Cerebellum (tissue), 4 donors: ENCODE measurements at places on chromosomes 7 and 10.

DNA sequence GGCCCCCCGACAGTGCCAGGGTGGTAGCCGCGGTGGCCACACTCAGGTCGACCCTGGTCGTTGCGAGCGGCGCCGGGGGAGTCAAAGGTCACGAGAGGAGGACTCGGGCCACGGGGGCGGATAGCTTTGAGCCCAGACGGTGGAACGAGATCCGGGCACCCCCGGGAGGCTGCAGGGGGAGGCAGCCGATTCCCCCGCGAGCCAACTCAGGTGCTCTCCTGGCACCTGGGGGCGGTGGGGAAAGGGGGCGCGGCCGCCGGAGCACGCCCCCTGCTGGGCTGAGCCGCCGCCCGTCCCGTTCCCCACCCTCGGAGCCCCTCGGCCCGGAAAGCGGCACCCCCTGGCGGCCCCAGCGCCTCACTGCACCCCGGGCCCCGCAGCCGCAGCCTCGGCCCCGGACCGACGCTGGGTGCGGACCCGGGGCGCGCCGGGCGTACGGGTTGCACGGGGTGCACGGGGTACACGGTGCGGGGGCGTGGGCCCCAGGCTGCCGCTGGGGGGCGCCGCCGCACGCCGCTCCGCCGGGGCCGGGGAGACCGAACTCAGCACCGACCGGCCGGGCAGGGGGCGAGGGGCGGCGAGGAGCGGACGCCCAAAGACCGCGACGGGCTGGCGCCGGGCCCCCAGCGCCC is 521 bp upstream of the NYAP1 start:
- peak; percentile 74 for DNase-seq

DNA sequence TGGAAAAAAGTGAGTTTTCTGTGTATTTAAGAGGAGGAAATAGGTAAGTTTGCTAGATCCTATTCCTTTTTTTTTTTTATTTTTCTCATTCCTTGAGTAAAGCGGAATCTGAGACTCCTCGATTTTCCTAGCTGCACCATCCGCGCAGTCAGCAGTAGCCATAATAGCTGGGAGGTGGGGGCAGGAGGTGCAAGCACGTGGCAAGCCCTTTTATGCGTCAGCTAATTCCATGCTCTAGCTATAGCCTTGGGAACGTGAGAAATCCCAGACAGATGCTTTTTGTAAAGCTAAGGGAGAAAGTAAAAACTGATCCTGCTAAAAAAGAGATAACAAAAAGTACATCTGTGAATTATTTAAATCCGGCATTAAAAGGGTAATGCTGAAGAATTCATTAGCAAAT is 33.2 kb upstream of the TPK1 start:
- DNase-seq = no peak

DNA sequence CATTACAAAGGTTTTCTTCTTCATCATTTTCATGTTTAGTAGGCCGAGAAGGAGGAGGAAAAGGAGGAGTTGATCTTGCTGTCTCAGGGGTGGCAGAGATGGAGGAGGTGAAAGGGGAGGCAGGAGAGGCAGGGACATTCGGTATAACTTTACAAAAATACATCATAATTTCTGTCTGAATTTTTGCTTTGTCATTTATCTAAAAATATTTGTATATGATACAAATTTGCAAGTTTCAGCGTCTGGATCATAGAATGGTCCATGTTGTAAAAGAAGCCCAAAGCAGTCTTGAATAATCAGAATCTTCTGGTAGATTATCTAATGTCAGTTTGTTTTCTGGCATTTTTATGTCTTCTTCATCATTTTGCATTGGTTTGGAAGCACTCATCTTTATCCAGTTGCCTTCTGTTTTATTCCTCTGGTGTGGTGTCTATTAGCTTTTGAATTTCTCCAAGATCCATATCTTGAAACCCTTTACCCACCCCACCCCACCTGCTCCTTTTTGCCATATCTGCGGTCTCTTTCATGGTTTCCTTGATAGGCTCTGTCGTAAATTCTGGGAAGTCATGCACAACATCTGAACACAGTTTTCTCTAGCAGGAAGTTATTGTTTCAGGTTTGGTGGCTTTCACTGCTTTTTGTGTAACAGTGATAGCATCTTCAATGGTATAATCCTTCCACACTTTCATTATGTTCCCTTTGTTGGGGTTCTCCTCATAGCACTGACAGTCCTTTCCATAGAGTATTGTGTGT is 95.0 kb downstream of the ST7 start:
- DNase-seq = no peak

GRCh38 chr7:23713285-23714149 is 3.5 kb downstream of the STK31 start:
- DNase-seq = no peak

DNA sequence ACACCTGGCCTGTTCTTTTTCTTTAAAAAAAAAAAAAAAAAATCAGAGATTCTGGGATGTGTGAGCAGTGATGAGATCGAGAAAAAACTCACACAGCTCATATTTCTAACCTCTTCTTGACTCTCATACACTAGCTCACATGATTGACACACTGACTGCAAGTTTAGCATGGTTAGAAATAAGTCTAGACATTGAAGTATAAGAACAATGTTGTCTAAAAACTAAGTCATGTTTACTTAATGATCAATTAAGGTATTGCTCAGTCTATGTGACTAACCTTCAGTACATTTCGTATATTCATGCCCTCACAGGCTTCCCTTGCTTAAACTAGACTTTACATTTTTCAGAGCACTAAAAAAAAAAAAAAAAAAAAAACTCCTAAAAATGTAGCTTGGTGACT is 775.1 kb downstream of the GATA3 start:
- no peak for DNase-seq

DNA sequence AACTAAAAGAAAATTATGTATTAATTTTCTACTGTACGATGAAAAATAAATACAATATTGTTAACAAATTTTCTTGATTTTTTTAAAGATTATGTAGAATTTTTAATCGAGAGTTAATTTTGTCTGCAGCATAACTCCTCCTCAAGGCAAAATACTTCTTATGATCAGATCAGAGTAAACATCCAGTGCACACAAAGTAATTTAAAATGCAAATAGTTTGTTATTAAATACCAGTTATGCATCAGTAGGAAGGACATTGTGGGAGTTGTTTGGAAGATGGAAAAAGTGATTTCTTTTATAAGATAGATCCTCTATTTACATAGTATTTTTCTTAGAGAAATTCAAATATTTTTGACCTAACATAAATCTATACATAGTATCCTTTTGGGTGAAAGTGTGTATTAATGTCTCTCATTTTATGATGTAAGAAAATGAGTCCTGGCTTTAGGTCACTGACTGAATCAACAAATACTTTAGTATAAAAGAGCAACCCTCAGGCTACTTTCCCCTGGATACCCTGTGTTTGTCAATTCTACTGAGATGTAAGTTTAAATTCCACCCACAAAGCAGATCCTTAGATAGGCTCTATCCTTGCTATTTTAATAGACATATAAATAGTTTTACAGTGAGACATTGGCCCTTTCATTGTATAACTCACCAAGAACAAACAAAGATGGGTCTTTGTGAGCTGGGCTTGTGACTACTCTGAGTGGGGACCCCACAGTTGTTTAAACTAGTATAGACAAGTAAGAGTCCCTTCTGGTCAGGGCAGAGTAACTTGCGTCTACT is 1133.7 kb downstream of the GATA3 start:
- no peak for DNase-seq

DNA sequence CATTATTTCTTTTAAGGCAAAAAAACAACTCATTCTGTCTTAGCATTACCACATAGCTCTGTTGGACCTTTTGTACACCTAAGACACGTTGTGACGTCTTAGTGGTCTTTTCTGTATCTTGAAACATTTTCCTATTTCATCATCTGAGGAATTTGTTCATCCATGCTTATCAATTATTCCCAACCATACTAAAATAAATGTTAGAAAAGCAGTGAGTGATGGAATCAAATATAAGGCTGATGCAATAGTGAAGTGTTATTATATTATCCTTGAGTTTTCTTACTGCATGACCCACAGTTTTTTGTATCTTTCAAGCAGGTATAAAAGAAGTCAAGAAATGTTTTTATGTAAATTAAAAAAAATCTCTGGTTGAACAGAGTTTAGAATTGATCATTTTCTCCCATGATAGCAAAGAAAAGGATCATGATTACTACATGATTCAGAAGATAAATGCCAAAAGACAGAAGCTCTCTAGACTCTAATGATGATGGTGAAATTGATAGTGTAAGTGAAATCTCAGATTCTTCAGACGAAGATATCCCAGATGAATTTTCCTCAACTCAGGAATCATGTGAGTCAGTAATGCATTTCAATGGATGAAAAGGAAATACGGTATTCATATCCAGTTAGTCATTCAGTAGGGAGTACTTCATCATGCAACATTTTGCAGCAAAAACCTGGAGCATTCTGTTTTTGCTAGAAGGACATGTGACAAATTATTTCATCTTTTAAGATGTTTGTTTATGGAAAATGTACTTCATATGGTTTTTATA is 51.4 kb downstream of the CELF2 start:
- no peak for DNase-seq

- no peak for DNase-seq
Observed at GRCh38 chr7:151207804-151208203, 2.5 kb downstream of the H2BK1 start.

DNA sequence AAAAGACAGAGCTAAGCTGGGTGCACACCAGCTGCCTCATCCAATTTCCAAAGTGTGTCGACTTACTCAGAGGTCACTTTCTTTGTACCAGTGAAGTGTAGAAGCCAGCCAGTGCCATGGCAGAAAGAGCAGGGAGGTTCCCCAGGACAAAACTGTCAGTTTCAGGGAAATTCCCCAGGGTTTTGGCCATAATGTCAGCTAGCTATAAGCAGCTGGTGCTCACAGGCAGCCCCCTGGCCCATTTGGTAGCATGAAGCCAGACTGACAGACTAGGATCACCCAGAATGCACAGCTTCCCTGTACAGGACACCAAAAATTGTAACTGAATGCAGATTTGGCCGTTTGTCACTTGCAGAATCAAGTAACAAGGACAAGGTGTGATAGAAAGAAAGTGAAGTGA is 28.6 kb downstream of the MRPL32 start:
- DNase-seq = no peak

GRCh38 chr7:129617178-129617577 is 5.7 kb downstream of the NRF1 start:
- DNase-seq = no peak

GRCh38 chr10:125316436-125316835 is 156.1 kb upstream of the CTBP2 start:
- no peak for DNase-seq

DNA sequence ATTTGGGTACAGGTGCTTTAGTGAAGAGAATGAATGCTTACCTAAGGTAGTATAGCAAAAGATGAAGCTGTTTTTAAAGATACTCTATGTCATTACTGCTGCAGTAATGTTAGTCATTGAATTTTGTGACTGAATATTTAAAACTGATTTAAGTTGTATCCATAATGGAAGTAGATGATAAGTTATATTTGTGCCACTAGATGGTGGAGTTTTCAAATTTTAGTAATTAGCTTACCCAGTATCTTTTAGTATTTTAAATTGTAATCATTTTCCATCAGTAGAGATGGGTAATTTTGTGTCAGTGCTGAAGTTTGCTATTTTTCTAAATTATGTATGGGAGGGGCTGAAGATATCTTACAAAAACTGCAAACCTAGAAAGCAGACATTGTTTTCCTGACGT is 25.2 kb downstream of the HBP1 start:
- DNase-seq = no peak

GRCh38 chr10:62268399-62269114 is at the start of gene RTKN2:
Gene RTKN2 (minus strand): TSS chr10:62268844. CDS start chr10:62268610, 234 bp downstream.
- DNase-seq = peak; percentile 28

DNA sequence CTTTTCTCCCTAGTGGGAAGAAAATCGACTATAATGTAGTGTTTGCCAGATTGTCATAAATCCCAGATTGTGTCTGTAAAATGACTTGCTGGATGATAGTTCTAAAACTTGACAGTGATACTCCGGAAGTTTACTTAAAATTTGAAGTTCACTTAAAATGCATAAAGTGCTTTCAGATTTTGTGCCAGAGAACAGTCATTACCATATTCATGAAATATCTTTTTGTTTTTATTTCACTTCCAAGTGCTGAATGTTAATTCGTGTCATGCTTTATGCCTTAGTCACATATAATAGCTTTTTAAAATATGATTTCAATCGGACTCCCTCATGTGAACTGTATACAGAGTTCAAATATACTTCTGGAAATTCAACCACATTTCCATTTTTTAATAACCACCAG is 30.4 kb downstream of the PRPF18 start:
- no peak for DNase-seq

- no peak for DNase-seq
Observed at GRCh38 chr7:69204943-69205342, 393.3 kb upstream of the AUTS2 start.

GRCh38 chr10:59276133-59276532 is 86.2 kb downstream of the FAM13C start:
- no peak for DNase-seq

- no peak for DNase-seq
Observed at GRCh38 chr7:805261-805660, 27.0 kb upstream of the SUN1 start.

- no peak for DNase-seq
Observed at GRCh38 chr10:132195366-132196075, 8.8 kb downstream of the DPYSL4 start.

GRCh38 chr10:14653271-14654161 is 121.2 kb downstream of the FAM107B start:
- no peak for DNase-seq

GRCh38 chr10:70115948-70116682 is 16.5 kb downstream of the AIFM2 start:
- DNase-seq = peak; percentile 63

GRCh38 chr7:69839782-69840181 is 241.5 kb downstream of the AUTS2 start:
- no peak for DNase-seq

DNA sequence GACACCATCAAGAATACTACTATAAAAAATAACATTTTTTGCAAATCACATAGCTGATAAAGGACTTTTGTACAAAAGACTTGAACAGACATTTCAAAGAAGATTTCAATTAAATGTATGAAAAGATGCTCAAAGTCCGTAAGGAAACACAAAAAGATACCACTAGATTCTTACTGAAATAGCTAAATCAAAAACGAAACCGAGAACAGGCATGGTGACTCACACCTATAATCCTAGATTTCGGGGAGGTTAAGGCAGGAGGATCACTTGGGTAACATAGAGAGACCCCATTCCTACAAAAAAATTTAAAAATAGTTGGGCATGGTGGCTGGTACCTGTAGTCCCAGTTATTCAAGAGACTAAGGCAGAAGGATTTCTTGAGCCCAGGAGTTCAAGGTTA is 520.2 kb upstream of the GRM3 start:
- no peak for DNase-seq

GRCh38 chr7:138564365-138564764 is 104.3 kb downstream of the TRIM24 start:
- DNase-seq = no peak

GRCh38 chr10:38032886-38033285 is 22.4 kb downstream of the ZNF33A start:
- no peak for DNase-seq
